ENCODE measurements at places on chromosomes 2 and 18.

- no peak for DNase-seq
These were observed 435.9 kb downstream of the TSN start for GRCh38 chr2:122191331-122191730.

DNA sequence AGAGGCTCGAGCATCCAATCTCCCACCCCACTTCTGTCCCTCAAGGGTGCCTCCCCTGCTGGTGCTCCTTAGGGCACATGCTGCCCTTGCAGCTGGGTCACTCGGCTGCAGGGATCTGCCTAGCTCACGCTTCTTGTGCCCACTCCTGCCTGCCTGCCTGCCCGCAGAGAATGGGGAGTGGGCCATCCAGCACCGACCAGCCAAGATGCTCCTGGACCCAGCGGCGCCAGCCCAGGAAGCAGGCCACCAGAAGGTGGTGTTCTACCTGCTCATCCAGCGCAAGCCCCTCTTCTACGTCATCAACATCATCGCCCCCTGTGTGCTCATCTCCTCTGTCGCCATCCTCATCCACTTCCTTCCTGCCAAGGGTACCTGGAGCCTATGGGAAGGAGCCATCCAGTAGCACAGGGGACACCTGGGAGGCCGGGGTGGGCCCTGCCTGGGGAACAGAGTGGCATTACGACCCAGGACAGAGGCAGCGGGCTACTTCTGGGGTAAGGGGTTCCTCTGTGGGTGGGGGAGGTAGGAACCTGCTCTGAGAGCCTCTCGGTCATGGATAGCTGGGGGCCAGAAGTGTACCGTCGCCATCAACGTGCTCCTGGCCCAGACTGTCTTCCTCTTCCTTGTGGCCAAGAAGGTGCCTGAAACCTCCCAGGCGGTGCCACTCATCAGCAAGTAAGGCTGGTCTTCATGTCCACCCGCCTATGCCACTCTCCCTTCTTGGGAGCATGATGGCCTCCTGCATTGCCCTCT, 3.4 kb downstream of the CHRNG start:
- no peak for DNase-seq

DNA sequence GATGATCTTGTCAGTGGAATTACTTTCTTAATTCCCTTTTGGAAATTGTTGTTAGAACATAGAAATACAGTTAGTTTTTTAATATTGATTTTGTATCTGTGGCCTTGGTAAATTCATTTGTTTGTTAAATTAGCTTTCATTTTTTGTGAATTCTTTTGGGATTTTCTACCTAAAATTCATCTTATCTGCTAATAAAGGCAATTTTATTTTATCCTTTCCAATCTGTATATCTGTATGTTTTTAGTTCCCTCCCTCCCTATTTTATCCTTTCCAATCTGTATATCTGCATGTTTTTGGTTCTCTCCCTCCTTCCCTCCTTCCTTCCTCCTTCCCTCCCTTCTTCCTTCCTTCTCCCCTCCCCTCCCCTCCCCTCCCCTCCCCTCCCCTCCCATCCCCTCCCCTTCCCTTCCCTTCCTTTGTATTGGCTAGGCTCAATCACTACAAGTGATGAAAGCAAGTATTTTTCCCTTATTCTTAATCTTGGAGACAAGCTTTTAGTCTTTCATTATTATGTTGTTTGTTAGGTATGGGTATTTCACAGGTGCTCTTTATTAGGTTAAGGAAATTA, 244.4 kb downstream of the ALK start:
- no peak for DNase-seq

- DNase-seq, result no peak
These were observed 15.4 kb downstream of the ZNF24 start for GRCh38 chr18:35328868-35329267.

- DNase-seq, result no peak
These were observed 16.2 kb upstream of the STEAP3 start for GRCh38 chr2:119207447-119207846.

DNA sequence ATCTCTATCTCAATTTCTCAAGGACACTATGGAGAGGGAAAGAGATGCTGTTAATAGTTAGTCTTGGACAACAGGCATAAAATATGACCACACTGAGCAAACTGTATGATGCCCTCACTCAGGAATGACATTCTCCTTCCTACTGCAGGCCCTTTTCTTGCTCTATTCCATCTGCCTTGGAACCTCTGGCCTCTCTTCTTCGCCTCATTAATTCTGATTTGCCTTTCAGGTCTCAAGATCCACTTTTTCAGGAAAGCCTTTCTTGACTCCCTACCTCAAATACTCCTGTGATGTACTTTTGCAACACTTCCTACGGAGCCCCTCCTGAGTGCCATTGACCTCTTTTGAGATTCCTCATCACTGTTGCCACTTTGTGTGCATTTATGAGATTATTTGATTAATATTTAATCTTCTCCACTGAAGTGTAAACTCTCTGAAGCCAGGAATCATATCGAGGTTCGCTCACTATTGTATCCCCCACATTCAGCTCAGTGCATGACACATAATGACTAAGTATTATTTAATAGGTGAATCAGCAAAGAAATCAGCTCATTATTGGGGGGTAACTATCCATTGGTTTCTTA, 21.3 kb upstream of the SPP2 start:
- DNase-seq, result no peak

- DNase-seq, result peak; percentile 47
These were observed 403 bp downstream of the MAP2 start for GRCh38 chr2:209424199-209424701.

DNA sequence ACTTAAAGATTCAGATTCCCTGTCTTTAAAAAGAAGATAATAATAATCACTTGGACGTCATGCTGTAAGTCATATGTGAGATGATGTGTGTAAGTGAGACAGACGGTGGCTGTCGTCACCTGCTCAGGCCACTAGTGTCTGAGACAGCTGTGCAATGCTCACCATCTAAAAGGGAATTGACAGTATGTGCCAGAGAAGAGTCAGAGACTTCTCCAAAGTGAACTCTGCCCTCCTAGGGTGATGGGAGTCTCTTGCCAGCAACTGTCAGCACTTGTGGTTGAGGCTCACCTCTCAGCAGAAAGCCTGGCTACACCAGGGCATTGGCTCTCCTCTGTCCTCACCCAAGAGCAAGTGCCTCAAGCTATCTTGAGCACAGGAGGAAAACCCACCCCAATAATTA, 131.6 kb upstream of the DNAJC10 start:
- no peak for DNase-seq

DNA sequence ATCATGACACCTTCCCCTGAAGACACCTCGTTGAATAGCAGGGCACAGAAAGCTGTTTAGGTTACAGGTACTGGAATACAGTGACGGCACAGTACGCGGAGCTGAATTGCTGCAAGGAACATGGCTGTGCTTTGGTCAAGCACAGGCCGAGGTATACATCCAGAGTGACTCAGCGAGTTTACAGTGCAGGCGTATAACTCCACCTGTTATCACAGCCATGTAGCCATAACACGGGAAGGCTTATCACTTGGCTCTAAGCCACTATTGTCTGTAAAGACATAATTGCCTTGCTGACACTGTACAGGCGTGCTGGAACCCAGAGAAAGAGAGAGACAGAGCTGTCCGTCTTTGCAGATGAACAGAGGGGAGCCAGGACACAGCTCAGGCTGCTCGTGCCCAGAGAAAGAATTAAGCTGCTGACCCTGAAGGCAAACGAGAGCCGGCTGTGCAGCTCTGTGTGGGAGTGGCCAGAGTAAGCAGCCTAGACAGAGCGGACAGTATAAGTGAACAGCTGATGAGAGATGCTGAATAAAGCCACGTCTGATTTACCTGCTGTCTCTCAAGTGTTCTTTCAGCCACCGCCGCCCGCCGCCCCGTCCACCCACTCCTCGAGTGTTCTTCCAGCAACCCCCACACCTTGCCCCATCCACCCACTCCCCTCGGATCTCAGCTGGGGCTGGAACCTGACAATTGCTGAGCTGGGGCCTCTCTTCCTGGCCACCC, 87.3 kb upstream of the PPP1CB start:
- no peak for DNase-seq

DNA sequence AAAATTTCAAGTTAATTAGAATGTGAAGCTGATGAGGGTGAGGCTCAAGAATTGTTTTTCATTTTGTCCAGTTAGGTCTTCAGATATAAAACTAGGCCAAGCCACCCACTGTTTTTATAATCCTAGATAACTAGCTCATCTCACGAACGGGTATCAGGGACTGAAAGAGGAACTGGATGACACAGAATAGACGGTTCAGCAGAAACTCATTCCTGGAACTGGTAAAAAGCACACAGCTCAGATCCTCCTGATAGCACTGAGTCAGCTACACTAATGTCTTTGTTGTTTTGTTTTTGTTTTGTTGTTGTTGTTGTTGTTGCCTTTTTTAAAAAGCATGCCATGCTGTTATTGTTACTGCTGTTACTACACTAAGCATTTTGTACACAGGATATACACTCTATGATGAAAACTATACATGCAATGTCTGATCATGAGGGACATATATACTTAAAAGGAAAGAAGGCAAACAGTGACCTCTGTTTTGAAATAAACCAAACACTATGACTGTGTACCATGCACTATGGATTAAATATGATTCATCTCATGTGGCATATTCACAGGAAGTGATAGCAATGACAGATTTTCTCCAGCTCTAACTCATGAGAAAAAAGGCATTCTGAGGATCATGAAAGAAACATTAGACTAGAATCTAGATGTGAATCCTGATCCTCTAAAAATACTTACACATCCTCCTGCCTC, 437.6 kb downstream of the NCKAP5 start:
- no peak for DNase-seq

- DNase-seq, result no peak
These were observed 6.3 kb downstream of the SGPP2 start for GRCh38 chr2:222430681-222431080.

GRCh38 chr18:39178166-39178565, 1612.6 kb upstream of the CELF4 start:
- DNase-seq, result no peak

DNA sequence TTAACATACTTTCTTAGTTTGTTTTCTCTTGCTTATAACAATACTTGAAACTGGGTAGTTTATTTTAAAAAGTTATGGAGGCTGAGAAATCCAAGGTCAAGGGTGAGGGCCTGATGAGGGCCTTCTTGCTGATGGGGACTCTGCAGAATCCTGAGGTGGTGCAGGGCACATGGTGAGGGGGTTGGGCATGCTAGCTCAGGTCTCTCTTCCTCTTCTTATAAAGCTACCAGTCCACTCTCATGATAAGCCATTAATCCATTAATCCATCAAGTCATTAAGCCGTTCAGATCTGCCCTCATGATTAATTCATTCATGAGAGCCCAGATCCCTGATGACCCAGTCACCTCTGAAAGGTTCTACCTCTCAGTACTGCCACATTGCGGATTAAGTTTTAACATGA, 21.4 kb downstream of the ALMS1 start:
- no peak for DNase-seq

GRCh38 chr2:152483276-152484063, 148.5 kb downstream of the FMNL2 start:
- no peak for DNase-seq

DNA sequence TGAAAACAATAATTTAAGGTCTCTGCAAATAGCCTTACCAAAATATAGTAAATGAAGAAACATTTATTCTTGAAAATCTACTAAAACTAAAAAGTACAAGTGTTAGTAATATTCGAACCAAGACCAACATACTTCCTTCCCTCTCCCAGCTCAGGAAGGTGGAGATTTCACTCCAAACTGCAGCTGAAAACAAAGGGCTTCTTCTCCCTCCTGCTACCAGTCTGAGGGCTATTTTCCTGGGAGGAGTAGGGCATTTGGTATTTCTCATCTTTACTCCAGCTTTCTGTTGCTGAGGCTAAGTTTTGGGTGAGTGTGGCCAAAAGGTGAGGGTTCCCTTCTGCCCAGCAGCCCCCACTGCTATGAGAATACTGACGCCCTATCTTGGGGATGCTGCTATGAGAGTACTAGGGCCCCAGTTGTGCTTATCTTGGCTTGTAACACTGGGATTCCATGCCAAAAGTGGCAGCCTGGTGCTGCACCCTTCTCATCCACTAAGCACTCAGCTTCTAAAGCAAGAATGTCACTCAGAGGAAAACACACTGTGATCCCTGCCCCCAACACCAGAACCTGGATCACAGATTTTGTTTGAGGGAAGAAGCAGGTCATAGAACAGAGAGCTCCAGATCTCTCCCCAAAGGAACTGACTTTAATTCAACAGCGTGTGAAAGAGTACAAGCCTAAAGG, 130.7 kb upstream of the KLF7 start:
- DNase-seq, result no peak

- no peak for DNase-seq
These were observed 87.2 kb upstream of the POU3F3 start for GRCh38 chr2:104766683-104767082.

DNA sequence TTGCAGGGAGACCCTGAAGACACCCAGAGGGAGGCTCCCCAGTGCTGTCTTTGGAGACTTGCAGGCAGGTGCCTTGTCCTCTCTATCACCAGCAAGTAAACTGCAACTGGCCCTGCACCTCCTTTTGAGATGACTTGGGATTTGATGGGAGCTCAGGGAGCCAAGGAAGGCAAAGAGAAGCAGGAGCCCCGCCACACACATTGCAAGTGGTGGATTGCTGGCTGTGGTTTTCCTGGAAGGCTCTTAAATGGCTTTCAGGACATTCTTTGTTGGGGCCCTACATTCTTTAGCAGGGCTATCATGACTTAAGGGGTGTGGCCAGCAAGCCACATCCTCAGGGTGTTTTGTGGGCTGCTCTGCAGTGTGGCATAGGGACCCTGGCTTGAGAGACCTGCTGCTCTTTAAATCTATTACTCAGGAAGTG, 39.9 kb upstream of the CDC42EP3 start:
- DNase-seq, result no peak

DNA sequence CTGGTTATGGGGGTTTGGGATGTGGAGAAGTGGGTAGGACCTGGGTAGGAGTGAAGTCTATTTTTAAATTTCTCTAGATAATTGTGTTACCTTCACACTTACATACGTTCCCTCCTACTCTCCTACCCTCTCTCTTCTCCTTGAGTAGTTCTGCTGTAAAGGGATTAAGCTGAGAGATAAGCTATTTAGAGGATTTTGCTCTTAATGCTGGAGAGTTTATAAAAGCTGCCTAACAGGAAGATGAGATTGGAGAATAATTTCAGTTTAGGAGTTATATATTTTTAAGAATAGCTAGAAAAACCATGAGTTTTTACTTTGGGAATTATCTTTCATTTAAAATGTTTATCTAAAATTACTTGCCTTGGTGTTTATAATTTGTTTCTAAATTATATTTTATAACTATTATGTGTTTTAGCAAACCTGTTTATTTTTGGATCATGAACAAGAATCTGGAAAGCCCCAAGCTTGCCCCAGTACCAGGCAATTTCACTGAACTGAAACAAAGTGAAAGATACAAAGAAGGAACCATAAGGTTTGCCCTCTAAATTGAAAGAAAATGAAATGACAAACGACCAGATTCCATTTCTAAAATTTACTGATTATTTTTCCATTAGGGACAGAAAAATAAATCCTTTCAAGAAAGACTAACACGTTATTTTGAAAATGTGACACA, 101.5 kb downstream of the ZNF532 start:
- no peak for DNase-seq

GRCh38 chr2:101386599-101387150, 628 bp downstream of the CREG2 start:
- no peak for DNase-seq

- peak; percentile 9 for DNase-seq
These were observed 44.2 kb upstream of the LYPD6B start for GRCh38 chr2:148994341-148994740.

Data from NCI-H1417 treated with DMSO at 0.1 percent for 48 hours (cell line).